ENCODE measurements at places on chromosomes 2 and 18.

DNA sequence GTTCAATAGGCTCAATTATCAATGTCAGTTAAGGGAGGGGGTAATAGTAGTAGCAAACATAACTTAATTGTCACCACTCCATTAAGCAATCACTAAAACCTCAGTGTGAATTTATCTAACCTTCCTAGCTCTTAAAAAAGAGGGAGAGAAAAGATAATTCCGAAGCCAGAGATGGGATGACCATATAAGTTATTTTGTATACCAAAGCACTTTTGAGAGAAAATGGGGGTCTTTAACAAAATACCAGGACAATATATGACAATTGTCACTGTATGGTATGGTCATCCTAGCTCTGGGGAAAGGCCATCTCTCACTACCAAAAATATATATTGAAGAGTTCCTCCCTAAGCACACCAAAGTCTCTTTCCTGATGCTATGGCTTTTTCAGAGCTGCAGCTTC is 55.1 kb downstream of the SPHKAP start:
- no peak for DNase-seq

DNA sequence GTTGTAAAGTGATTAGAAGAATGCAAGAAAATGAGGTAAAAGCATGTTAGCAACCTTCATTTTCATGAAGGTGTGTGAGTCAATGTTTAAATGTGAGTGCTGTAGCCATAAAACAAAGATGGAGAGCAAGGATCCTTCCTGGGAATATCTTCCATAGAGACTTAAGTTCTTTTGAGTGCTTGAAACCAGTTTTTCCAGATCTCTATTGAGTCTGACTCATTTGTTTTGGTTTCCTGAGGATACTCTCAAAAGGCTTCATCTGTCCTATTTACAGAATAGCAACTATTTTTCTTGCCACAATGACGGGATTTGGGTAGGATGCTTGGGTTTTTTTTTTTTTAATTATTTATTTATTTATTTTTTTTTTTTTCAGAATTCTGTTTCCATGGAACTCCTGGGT is 45.9 kb upstream of the ASB1 start:
- DNase-seq, result no peak

GRCh38 chr18:69230204-69230603 is 170.5 kb upstream of the DOK6 start:
- no peak for DNase-seq

DNA sequence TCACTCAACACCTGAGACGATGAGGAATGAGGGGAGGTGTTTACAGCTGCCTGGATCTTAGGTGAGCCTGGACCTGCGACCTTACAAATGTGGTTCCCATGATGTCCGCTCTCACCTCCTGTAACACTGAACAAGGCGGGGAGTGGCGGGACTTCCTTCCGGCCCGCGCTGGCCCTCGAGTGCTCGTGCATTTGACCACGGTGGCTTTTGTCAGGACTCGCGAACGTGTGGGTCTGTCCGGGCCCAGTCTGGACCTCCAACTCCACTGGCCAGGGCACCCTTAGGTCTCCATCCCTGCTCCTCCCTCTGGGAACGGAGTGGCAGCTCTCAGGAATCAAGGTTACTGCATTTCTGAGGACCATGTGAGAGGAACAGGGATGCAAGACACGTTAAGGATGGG is 263.0 kb upstream of the SALL3 start:
- no peak for DNase-seq

All from NCI-H446 (cell line).